Left cardiac atrium (tissue), 4 donors: ENCODE measurements at places on chromosomes 7 and 10. TPM values are rescaled to one million over a fixed set of nuclear protein-coding genes. Genes with fewer than 3 reads are reported as not detected.

Gene ENKUR
- total RNA-seq = not detected

Gene SLC13A1
- total RNA-seq = not detected

Gene FAM25A
- not detected for total RNA-seq

Gene NPC1L1
- 0.10 TPM for total RNA-seq

Gene GPR141
- 0.56 TPM for total RNA-seq

Gene WIPF3
- total RNA-seq = 3.8 TPM

Gene PON2
- total RNA-seq = 53.1 TPM

Gene ADAM8
- 3.8 TPM for total RNA-seq

Gene PTPN20
- 14.2 TPM for total RNA-seq

- DNase-seq = no peak
These were observed 763.3 kb downstream of the MAGI2 start for GRCh38 chr7:78690174-78690573.

GRCh38 chr10:3239066-3239919, 66.7 kb upstream of the PITRM1 start:
- peak; percentile 78 for DNase-seq

DNA sequence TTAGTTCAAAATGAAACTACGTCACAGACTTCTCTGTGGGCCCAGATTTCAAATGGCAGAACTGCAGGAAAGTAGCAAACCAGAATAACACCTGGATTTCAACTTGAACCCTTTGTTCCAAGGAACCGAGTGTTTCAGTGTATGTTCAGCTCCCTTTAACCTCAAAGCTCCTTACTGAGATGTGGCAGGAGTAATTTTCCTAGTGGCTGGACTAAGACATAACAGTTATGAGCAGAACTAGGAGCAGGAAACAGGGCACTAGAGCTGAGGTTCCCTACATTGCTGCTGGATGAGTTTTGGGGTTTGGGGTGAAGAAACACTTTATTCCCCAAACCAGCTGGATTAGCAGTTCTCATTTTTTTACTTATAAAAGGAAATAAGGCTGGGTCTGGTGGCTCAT, 50.1 kb downstream of the NSUN6 start:
- no peak for DNase-seq

DNA sequence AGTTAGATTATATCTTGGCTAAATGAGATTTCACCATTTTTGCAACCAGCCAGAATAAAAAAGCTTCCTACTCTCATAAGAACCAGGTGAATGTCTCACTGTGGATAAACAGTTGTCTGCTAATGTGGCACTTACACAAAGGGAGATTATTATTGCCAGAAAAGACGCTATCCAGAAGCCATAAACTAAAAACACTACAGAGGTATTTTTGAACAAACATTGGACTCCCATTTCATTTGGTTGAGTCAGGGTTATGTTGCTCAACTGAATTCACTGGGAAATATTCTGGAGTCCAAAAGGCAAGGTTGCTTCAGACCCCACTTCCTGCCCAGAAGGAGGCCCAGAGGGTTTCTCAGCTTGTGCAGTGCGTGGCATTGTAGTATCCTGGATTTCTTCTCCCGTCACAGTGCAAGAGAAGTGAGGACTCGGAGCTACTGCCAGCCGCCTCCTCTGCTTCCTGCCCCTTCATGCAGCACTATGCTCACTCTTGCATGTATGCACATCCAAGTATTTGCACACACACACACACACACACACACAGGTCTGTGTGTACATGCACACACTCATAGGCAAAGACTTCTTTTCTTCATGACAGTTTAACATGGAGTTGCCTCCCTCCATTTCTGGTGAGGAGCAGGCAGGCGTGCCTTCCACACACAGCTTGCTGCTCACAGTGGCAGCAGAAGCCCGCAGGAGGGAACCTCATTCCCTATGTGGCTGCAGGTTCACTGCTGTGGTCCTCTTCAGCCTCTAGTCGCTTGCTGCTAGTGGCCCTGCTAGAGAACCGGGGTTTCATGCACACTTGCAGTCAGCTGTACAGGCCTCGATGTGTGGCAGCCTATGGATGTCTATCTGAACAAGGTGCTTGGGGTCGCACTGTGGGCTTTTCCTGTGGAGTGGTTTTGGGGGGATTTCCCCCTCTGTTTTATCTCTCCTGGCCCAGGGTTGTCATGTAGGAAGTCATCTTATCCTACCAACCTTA, 10.1 kb downstream of the DENND10 start:
- no peak for DNase-seq

DNA sequence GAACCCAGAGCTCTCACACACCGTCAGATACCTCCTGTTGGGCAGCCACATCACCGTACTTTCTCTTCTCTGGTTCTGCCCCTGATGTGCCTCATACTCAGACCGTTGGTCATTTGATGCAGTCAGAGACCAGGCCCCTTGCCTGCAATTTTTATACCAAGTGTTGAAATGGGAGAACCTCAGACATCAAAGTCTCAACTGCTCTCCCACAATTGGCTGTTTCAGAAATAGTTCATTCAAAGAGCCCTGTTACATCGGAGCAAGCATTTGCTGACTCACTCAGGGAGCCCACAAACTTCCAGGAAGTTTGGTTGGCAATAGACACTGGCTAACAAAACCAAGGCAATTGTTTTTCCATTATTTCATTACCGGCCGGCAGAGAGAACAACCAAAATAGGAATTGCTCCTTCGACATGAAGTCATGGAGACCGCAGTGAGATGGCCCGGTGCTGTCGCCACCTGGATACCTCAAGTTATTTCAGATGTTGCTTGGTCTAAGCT, 33.5 kb upstream of the ADAM12 start:
- DNase-seq = peak; percentile 21

DNA sequence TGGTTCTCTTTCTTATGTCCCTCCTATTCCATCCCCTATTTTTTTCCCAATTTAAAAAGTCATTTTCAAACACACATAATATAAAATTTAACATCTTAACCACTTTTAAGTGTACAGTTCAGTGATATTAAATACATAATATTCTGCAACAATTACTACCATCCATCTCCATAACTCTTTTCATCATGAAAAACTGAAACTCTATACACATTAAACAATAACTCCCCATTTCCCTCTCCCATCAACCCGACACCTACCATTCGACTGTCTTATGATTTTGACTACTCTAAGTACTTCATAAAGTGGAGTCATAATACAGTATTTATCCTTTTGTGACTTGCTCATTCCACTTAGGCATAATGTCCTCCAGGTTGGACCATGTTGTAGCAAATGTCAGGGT, 2.6 kb downstream of the KIF11 start:
- DNase-seq = no peak

- DNase-seq = no peak
These were observed 10.8 kb downstream of the STAMBPL1 start for GRCh38 chr10:88890681-88891381.

DNA sequence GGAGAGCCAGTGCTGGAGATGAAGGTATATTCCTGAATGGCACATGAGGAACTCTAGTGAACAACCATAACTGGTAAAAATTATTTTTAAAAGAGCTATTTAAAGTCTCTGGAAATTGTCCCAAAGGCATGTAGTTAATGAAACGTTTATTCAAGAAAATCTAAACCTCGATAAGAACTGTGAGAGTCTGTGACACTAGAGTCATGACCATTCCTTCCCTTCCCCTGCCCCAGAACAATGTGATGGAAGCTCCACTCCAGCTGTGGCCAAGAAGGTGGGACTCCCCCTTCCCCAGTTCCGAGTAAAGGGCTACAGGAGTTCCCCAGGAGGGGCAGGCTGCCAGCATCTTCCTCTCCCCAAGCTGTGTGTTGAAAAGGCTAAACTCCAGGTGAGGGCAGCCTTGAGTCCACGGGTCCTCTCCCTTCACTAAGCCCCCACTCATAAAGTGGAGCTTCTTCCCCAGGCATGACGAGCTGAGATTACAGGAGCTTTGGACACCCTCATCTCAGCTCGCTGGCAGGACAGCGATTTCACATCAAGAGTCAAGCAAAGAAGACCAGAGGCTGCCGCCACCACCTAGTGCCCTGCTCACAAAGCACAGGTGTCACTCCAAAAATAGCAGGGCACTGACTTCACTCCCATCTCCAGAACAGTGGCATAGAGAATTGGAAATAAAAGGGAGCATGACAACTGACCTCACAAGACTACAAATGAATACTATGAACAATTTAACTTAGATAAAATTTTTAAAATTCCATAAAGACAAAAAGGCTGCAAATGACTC, 68.5 kb downstream of the NHLRC2 start:
- no peak for DNase-seq

DNA sequence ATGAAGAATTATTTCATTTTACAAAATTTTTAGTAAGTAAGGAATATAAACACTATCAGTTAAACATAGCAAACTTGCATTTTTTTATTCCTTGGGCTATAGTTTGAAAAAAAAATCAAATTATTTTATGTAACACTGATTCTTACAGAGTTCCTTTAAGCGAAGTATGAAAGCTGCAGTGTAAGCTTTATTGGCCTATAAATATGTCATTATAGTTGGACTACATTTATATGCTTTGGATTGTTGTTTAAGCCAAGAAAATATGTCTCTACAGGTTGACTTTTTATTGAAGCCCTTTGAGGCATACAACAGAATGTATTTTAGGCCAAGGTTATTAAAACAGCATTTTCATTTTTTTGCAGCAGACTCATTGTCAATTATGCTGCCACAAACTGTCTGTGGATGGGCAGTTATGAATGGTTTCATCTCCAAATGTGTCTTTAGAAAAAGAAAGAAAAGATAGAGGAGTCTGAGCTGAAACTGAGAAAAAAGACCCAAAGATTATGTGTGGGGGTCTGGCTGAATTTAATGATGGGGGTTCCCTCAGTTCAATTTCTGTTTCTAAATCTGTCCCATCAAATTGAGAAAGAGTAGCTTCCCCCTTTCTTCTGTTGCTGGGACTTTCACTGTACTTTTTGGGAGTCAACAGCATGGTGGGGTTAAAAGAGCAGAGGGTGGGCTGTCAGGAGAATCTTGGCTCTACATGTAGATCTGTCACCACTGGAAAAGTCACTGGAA, 43.1 kb downstream of the ARID5B start:
- DNase-seq = no peak

DNA sequence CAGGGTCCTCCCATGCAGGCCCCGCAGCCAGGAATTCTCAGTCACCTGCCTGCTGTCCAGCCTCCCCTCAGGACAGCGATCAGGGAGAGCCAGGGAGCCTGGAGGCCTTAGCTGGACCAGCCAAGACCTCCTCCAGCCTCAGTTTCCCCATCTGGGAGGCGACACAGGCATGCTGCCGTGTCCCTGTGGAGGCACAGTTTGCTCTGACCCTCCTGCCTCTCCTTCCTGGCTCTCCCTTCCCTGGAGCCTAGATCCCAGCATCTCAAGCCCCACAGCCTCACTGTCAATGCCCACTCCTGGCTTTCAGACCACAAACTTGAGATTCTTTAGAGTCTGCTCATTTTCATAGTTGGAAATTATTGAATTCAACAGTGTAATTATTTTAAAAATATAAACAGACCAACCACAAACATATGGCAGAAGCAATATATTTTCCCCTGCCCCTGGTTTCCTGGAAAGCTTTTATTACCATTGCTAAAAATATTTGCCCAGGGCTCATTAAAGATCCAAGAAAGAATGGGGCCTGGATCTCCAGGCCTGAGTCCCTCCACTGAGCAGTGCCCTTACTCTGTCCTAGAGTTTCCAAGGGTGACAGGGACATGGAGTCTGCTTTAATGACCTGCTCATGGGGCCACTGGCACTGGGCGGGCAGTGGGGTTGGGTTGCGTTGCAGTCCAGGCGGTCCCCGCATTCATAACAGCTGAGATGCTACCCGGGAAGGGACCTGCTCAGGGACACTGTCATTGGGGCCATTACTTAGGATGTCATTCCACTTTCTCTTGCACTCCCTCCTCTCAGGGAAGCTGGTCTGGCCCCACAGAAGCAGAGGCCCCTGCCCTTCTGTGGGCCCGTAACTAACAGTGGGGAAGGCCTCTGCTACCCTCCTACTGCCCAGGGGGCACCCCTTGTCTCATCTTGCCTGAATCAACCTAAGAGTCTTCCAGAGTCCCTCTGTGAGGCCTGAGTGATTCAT, 81.6 kb upstream of the CHST15 start:
- DNase-seq = no peak

DNA sequence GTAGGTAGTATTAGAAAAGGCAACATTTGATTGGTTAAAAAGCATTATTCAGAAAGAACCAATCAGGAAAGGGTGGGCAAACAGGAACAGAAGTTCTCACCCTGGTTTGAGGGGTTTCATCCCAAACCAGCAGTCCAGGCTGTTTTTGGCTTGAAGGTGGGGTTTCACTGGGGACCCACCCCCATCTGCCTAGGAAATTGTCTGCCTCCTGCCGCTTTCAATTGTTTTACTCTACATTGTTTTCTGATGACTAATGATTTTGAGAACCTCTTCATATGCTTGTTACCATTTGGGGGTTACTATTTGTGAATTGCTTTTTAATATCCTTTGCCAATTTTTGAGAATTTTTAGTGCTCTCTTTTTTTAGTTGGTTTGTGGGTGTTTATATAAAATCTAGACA, 3.3 kb upstream of the PCBD1 start:
- DNase-seq = no peak

DNA sequence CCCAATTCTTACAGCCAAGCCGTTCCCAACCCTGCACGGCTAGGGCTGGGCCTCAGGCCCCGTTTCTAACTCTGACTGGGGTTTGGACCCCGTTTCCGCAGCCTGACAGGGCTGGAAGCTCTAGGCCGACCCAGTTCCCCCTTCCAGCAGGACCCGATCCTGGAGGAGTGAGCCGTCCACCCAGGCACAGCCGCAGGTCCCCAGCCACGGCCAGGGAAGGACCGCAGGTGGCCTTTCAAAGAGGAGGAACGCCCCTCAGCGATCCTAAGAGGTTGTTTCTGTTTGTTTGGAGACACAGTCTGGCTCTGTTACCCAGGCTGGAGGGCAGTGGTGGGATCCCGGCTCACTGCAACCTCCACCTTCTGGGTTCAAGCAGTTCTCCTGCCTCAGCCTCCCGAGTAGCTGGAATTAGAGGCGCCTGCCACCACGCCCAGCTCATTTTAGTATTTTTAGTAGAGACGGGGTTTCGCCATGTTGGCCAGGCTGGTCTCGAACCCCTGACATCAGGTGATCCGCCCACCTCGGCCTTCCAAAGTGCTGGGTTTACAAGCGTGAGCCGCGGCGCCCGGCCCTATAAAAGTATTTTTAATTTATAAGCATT, 778 bp upstream of the GET4 start:
- DNase-seq = no peak

DNA sequence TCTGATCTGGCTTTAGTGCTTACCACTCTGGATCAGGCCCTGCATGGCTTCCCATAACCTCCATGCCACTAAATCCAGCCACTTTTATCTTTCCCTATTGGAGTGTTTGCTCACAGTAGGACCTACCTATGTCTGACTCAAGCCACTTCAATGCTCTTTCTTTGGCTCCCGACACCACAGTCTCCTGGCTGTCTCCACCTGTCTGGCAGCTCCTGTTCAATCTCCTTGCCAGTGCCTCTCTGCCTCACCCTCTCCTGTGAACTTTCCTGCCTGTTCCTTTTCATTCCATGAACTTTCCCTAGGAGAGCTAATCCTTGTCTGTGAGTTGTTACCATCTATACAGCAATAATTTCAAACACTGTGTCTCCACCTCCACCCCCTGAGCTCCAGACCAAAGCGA, 82.6 kb upstream of the UCN3 start:
- DNase-seq = no peak

GRCh38 chr10:71638064-71638821, 81.3 kb downstream of the C10orf105 start:
- peak; percentile 41 for DNase-seq

GRCh38 chr10:14602807-14603533, 171.7 kb downstream of the FAM107B start:
- no peak for DNase-seq
